Fibroblast of the aortic adventitia (primary cell): ENCODE measurements at places on chromosomes 6 and 20. TPM values are rescaled to one million over a fixed set of nuclear protein-coding genes. Genes with fewer than 3 reads are reported as not detected.

Gene RBM38
- 2.0 and 6.1 TPM in 2 replicates for total RNA-seq

Gene TRAPPC3L
- 0.45 TPM in 1 of 2 replicates, not detected in the other for total RNA-seq

Gene SPAG4
- 2.2 and 4.7 TPM in 2 replicates for total RNA-seq

Gene NKX2-2
- not detected in 2 replicates for total RNA-seq

Gene RPP21
- 23.6 and 25.1 TPM in 2 replicates for total RNA-seq

Gene WFDC13
- not detected in 2 replicates for total RNA-seq

Gene HAO1
- total RNA-seq, result not detected in 2 replicates

Gene ADAM33
- 68.6 and 145 TPM in 2 replicates for total RNA-seq

Gene SLC17A5
- total RNA-seq, result 13.8 and 38.2 TPM in 2 replicates

Gene LINC00237
- not detected in 2 replicates for total RNA-seq
